Activated naive CD8-positive, alpha-beta T cell treated with anti-CD3 and anti-CD28 coated beads, Interleukin-2, amount 50 U/mL, for 24 hours (primary cell): ENCODE measurements at places on chromosomes 12 and 14.
A peak's percentile ranks its signal among the peaks of the same experiment; 100 is the strongest.

- no peak for DNase-seq
Observed at GRCh38 chr12:82838131-82838551, 151.4 kb downstream of the TMTC2 start.

GRCh38 chr12:68919581-68920239 lies 13.3 kb downstream of the CPM start:
- DNase-seq, result peak; percentile 14

DNA sequence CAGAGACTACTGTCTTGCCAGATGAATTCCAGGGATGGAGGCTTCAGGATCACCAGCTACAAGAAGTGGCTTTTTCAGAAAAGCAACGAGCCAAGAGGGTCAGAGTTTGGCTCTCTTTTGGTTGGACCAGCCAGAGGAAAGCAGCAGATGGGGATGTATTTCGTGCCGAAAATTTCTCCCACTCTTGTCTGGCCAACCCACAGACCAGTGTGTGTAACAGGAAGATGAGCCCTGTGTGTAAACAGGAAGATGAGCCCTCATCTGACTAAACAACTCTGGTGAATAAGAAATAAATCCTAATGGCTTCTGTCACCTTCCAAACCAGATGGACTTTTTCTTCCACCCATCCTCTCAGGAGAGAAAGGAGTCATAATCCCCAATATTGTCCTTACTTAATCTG lies 13.1 kb downstream of the GPR68 start:
- DNase-seq, result no peak

DNA sequence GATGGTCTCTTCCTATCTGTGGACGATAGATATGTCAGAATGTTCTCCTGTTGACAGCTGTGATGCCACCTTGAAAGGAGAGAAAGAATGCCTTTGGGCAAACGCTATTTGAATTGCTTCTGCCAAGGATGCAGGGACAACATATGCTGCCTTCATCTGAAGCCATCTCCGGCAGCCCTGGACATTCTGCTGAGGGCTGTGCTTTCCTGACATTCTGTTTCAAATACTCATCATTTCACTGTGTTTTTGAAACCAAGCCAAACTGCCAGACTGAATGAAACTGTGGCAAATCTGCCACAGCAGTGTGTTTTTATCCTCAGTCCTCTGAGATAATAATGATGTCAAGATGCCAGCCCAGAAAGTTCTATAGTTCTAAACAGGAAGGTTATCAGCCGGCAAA lies 85.8 kb upstream of the BCAT1 start:
- DNase-seq, result no peak

DNA sequence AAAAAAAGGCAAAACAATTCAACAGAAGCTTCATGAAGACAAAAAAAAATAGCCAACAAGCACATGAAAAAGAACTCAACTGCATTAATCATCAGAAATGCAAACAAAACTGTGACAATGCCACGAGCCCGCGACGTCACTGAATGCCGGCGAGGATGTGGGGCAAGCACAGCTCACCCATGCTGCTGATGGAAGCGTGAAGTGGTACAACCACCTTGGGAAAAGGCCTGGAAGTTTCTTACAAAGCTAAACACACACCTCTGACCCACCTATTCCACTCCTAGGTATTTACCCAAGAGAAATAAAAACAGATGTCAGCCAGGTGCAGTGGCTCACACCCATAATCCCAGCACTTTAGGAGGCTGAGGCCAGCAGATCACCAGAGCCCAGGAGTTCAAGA lies 10.5 kb downstream of the BTBD6 start:
- no peak for DNase-seq

GRCh38 chr12:11769723-11770514 lies 120.4 kb downstream of the ETV6 start:
- DNase-seq, result no peak

DNA sequence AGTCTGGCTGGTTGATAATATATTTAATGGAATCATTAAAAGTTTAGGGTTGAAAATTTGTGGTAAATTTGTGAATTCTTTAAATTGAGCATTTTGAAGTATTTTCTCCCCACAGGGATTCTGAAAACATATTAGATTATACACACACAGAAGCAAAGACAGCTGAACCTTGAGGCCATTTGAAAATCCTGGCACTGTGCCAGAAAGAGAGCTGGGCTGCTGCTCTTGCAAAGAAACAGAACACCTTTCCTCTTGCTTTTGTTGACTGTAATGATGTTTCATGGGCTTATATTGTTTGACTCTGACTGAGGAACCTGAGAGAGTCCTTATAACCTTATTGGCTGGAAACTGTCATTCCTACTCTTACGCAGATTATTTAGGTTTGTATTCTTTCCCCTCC lies 4.8 kb downstream of the RNF34 start:
- DNase-seq, result no peak

GRCh38 chr14:100612986-100613385 lies 25.8 kb upstream of the BEGAIN start:
- DNase-seq, result no peak

GRCh38 chr12:12927211-12928079 lies 24.5 kb downstream of the GPRC5D start:
- peak; percentile 45 for DNase-seq

GRCh38 chr14:99035268-99035667 lies 236.7 kb downstream of the BCL11B start:
- no peak for DNase-seq

GRCh38 chr14:106874350-106874749 lies 1348.0 kb downstream of the TMEM121 start:
- DNase-seq, result no peak

GRCh38 chr14:67599698-67600561 lies at the start of gene PIGH:
PIGH (minus strand) TSS chr14:67600268; CDS start chr14:67600203, 65 bp downstream.
- peak; percentile 97 for DNase-seq

- DNase-seq, result no peak
Observed at GRCh38 chr14:32211068-32211404, 8.0 kb upstream of the RNU6-8 start.

DNA sequence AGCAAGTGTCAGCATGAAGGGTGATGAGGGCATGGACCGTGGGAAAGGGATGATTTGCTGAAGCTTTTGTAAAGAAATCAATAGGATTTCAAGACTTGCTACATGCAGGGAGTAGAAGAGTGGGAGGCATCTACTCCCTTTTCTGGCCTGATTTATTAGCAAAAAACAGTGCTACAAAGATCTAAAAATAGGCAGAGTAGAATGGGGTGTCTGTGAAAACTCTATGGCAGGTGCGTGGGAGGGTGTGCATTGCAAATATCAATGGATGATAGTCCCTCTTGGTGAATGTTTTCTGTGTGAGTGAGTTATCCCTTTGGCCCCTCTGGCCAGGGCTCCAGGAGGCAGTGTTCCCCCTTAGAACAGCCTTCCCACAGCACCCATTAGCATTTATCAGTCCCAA lies 139.0 kb downstream of the SMOC1 start:
- DNase-seq, result no peak

DNA sequence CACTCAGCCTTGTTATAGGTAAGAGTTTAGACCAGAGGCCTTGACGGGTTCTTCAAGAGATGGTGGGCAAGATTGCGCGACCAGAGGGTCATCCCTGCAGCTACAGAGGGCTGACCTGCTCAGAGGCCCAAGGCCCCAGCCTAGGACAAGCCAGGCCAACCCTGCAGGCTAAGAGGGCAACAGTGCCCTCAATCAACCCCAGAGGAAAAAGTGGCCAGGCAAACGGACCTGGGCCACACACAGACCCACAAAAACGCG lies 1.3 kb downstream of the SSH1 start:
- DNase-seq, result no peak

GRCh38 chr12:57196439-57196838 lies 20.2 kb upstream of the NXPH4 start:
- no peak for DNase-seq

DNA sequence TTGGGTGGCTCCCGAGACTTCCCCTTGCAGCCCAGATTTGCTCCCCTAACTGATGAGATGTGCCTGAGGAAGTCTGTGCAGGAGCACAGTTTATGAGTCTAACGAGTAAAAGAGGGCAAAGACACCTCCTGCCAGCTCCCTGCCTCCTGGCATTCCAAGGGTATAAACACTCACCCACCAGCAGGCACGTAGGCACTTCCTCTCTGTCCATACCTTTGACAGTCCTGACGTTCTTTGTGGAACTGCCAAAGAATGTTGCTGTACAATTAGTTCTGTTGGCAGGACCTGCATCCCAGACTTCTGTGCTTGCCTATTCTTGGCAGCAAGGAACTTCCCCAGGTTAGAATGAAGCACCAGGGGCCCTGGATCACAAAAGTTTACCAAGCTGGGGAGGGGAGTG lies 889.3 kb downstream of the BCL11B start:
- no peak for DNase-seq

- DNase-seq, result no peak
Observed at GRCh38 chr12:120703311-120703942, 6.8 kb upstream of the UNC119B start.

- DNase-seq, result no peak
Observed at GRCh38 chr14:50347521-50347920, 35.4 kb downstream of the DMAC2L start.

DNA sequence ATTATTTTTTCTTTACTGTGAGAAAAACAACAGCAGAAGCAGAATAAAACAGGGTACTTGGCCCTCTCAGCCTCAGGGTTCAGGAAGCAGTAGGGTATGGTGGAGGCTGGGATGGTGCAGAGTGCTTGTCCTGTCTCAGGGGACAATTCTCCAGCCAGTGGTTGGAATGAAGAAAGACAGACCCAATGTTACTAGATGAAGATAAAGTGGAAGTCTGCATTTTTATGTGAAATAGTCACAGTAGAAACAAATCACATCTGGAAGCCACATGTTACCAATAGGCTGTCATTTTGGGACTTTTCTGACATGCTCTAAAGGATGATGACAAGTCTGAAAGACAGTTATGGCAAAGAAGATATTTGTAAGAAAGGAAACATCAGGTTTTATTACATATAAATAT lies 32.3 kb downstream of the PROX2 start:
- no peak for DNase-seq

- no peak for DNase-seq
Observed at GRCh38 chr12:130186651-130187268, 24.5 kb downstream of the FZD10 start.

- DNase-seq, result no peak
Observed at GRCh38 chr12:75923964-75924666, 107.5 kb downstream of the PHLDA1 start.

- peak; percentile 63 for DNase-seq
Observed at GRCh38 chr14:23478109-23478759, 8.7 kb downstream of the NGDN start.

DNA sequence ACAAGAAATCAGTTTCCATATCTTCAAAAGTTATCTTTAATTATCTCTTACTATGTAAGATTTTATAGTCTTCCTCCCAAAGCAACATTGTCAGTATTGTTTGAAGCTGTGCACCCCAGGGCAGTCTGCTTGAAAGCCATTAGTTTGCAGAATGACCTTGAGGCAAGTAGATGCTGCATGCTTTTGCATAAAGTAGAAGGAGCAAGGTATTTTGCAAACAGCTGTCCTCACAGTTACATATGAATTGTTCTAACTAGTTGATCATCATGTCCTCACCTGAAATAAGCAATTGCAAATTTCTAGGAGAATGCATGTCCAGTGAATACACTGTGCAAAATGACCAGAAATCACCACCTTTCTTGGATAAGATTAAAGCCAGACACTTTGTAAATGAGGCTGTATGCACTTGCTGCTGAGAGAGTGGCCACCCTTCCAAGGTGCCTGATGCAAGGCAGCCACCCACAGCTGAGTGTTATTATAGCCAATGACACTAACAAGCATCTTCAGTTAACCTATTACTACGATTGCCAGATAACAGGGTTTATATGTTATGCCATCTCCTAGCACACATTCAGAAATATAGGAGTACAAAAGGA lies 730.0 kb upstream of the TMEM132C start:
- DNase-seq, result no peak

DNA sequence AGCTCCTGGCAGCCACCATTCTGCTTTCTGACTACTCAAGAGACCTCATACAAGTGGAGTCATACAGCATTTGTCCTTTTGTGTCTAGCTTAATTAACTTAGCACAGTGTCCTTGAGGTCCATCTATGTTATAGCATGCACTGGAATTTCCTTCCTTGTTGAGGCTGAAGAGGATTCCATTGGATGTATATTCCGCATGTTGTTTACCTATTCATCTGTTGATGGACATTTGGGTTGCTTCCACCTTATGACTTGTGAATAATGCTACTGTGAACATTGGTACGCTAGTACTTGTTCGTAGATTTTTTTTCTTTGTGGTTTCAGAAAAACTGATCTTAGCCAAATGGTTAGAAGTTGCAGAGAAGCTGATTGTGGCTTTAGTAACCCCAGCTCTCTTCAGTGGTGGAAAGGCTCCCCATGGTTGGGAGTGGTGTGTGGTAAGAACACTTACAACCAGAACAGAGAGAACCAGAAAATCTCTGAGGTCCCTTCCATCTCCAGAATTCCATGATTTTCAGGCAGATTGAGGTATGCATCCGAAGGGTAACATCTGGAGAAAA lies 118.4 kb downstream of the SAMD4A start:
- DNase-seq, result no peak

- DNase-seq, result no peak
Observed at GRCh38 chr12:59453475-59453874, 142.4 kb upstream of the SLC16A7 start.

DNA sequence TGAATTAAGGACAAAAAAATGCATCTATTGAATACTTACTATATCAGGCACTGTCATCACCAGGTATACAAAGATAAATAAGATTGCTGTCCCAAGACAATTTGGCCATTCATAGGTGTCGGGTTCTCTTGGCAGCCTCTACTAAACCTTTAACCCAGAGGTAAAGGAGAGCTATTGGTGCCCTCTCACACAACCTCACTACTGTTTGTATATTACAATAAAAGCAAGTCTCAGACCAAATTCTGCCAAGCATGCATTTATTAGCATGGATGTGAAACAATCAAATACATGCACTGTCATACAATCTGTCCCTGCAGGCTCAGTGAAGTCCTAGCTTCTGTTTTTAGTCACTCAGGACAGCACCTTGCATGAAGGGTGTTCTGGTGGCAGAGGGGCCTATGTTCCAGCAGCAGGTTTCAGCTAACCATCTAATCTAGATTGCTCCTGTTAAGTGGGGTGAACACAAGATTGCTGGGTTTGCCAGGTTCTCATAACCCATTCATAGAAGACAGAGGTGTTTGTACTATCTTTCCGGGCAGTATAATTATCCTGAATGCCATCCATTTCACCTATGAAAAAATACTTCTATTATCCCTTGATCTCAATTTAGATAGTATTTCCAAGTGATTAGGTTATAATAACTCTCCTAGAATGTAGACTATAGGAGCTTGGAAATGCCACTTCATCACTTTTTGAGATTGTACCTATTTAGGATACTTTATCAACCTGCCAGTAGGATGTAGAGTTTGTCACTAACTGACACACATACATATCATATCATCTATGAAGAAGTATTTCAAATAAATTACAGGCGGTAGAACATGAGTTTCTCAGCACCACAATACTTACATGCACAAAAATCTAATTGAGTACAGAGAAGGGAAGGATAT lies 254.0 kb upstream of the KRR1 start:
- DNase-seq, result no peak

DNA sequence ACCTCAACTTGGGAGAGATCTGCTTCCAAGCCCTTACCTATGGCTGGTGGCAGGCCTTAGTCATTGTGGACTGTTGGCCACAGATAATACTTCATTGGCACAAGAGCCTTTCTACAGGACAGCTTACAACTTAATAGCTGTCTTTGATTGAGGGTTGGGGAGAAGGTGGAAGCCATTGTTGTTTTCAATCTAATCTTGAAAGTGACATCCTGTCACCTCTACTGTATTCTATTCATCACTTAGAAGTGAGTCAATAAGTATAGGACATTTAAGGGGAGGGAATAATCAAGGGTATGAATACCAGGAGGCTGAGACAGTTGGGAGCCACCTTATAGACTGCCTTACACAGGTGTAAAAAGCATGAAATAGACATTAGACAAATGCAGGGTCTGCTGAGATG lies 906.3 kb downstream of the NRXN3 start:
- DNase-seq, result no peak
